ENCODE measurements at places on chromosomes 1 and 21. TPM values are rescaled to one million over a fixed set of nuclear protein-coding genes. Genes with fewer than 3 reads are reported as not detected.

- DNase-seq: peak; percentile 96
Measured at GRCh38 chr1:156445789-156446263, 54.7 kb downstream of the MEF2D start.

Gene KRTAP25-1
- not detected for total RNA-seq

Gene CDC14A
- total RNA-seq: 3.4 TPM

DNA sequence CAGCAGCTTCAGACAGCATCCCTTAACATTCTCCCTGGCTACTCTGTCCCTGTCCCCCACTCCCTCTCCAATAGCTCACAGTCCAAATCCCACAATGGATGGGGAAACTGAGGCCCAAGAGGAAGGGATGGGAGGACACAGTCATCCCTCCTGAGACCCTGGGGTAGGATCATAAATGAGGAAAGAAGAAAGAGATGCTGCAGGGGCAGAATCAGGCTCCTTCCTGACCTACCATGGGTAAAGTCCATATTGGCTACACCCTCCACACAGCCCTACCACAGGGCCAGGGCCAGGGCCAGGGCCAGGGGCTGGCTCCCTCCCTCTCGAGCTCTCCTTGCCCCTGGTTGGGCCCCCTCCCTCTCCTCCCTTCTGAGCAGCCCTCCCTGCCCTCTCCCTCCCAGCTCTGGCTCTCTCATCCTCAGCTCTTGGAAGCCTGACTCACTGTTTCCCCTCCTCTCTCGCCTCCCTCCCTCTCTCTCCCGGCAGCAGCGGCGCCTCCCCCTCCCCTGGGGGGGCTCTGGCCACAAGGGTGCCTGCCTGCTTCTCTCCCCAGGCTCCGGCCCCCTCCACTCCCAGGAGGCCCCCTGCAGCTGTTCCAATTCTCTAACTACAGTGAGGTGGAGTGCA is 4.9 kb downstream of the AHDC1 start:
- peak; percentile 46 for DNase-seq

GRCh38 chr1:89942825-89943658 is 51.9 kb upstream of the ZNF326 start:
- DNase-seq: peak; percentile 71

DNA sequence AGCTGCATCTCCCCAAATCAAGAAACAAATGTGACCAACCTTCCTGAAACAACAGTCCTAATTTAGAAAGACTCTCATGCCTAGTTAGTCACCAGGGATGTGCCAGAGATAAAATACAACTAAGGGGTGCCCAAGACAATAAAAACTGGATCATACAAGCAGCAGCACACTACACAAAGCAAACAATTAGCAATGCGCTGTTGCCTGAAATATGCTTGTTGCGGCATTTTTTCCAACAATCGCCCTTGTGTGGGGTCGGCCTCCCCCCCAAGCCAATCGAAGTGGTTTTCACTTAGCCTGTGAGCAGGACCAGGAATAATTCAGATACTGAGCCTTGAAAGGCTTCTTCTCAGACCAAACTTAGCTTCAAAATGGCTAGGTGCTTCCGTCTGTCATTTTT is 1.4 kb upstream of the STMN1 start:
- DNase-seq: no peak

DNA sequence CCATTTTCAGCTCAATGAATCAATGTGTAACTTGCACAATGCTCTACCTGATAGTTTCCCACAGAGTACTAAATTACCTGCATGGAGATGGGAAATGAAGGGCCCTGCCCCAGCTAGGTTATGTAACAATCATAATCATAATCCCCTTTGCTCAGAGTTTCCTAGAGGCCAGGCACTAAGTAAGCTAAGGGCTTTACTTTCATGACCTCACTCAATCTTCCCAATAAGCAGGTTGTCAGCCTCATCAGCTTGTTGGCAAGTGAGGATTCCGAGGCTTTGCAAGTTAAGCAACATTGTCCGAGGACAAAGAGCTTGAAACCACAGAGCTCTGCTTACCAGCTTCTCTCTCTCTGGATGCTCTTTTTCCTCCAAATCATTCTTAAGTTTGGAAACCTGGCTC is 64.1 kb upstream of the NTPCR start:
- DNase-seq: no peak

DNA sequence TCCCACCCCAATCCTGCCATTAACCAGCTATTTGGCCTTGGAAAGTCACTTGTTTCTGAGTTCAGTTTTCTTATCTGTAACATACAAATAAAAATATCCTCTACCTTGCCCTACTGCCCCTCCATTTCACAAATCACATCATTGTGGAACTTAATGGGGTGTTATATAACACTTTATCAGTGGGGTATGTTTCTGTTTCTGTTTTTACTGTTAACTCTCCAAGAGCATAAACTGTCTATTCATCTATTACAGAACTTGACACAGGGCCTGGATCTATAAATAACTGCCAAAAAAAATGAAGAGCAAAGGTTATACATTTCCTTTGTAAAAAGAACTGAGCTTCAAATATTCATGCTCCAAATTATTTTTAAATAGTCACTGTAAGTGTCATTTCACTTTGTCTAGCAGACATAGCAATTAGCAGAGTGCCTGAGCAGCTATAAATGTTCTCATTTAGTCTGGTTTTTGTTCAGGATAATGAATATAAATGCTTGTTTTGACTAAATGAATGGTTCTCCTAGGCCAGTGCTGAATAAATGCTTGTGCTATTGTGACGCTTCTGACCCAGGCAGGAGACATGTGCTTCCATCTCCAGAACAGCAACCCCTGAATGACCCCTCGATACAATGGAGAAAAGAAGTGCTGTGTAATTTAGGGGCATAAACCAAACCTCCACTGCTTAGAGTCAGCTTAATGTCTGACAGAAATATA is 7.4 kb downstream of the PIGM start:
- DNase-seq: no peak

- DNase-seq: peak; percentile 66
Measured at GRCh38 chr1:116569776-116570357, 959 bp downstream of the CD58 start.

- no peak for DNase-seq
Measured at GRCh38 chr1:166057650-166058049, 109.2 kb downstream of the FAM78B start.

GRCh38 chr1:9347095-9347850 is 54.6 kb downstream of the SPSB1 start:
- DNase-seq: no peak

Measured in PC-3 (cell line).